Left ventricle myocardium superior (tissue), 1 donor: ENCODE measurements at places on chromosomes 11 and 22. TPM values are rescaled to one million over a fixed set of nuclear protein-coding genes. Genes with fewer than 3 reads are reported as not detected.

GRCh38 chr11:2987881-2988861 lies 4.0 kb downstream of the NAP1L4 start:
- DNase-seq: no peak

DNA sequence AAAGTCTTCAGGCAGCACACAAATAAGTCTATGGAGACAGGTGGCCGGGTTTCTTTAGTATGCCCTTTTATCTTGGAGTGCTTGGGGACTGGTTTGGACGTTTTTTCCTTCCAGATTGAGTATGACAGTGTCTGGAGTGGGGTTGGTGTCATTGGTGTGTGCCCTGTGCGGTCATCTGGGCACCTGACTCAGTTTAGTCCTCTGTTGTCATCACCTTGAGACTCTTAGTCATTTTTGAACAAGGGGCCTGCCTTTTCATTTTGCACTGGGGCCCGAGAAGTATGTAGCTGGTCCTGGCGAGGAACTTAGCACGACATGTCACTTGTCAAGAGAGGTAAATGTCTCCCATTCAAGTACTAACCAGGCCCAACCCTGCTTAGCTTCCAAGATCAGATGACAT lies 27.2 kb upstream of the MYO18B start:
- DNase-seq: no peak

DNA sequence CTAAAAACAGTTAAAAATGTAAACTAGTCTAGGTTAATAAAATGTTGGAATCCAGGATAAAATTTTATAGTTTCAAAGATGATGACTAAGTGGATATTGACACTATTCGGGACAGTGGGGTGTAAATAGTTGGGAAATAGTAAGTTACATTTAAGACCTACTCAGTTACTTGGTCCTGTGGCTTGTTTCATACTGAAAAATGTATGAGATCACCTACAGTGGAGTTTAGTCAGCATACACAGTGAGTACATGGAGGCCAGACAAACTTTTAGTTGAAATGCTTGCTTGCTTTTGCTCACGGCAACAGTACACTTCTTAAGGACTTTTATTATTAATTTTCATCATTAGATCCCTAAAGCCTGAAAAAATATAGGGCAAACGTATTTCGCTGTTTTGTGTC lies 16.1 kb downstream of the TRIM22 start:
- DNase-seq: no peak

- DNase-seq: no peak
Observed at GRCh38 chr11:110907629-110908028, 195.4 kb upstream of the ARHGAP20 start.

KRTAP5-10 gene
- total RNA-seq: not detected

APOL5 gene
- not detected for total RNA-seq
